Neural crest cell (in vitro differentiated cells): ENCODE measurements at places on chromosomes 3 and 15. TPM values are rescaled to one million over a fixed set of nuclear protein-coding genes. Genes with fewer than 3 reads are reported as not detected.

DNA sequence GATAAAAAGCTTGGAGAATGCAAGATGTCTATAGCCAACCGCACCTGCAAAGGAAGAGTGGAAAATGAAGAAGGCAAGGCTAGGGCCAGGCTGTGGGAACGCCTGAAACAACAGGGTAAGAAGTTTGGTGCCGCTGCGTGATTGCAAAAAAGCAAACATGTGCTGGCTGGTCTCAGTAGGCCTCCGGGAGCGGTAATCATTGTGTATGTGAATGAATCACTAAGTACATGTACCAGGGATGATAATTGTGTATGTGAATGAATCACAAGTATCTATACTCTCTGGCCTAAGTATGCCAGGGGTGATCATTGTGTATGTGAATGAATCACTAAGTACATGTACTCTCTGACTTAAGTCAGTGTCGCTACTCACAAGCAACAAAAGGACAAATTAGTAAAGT, 40.3 kb upstream of the PARL start:
- DNase-seq = no peak

GRCh38 chr3:117226932-117227331, 517.4 kb downstream of the TUSC7 start:
- DNase-seq = no peak

GRCh38 chr15:79540551-79540950, 108.4 kb downstream of the MINAR1 start:
- no peak for DNase-seq

- DNase-seq = no peak
Measured at GRCh38 chr3:77967621-77968020, 927.7 kb downstream of the ROBO2 start.

Gene TF
- 0.98 and 1.6 TPM in 2 replicates for total RNA-seq

GRCh38 chr3:190172751-190173150, 52.1 kb upstream of the P3H2 start:
- no peak for DNase-seq

DNA sequence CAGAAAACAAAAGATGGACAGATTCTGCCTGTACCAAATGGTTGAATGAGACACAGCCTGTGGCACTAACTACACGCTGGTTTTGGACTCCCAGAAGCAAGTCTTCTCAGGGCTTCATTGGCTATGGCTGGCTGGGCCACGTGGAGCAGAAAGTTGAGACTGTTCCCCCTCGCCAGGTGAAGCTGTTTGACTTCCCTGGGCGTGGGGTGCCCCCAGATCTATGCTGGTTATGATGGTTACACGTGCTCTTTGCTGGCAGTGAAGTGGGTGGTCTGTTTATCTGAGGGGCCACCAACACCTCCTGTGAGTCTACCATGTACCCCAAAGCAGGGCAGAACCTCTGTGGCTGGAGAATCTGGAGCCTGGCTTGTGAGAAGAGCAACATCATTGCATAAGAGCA, 60.3 kb upstream of the EPHA6 start:
- no peak for DNase-seq

- no peak for DNase-seq
Measured at GRCh38 chr15:70703096-70703878, 60.1 kb downstream of the UACA start.

- no peak for DNase-seq
Measured at GRCh38 chr15:81060907-81061306, 60.2 kb downstream of the TLNRD1 start.

- DNase-seq = no peak
Measured at GRCh38 chr15:72503147-72503546, 29.0 kb downstream of the ARIH1 start.

DNA sequence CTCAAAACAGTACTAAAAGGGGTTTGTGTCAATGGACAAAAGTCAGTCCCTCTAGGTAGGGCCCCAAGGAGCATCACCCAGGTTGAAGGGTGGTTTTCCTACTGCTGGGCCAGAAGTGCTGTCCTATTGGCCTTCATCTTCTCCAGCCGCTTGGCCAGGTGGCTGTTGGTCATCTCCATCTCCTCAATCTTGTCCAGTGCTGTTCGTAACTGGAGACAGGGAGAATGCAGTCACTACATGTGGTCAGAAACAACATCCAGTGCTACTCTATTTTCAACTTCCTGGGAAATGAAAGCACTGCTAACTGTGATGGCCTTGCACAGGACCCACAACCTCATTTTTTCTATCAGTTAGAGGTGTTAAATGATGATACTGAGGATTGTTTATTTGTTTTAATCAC, 60.4 kb downstream of the MLH1 start:
- no peak for DNase-seq

- DNase-seq = no peak
Measured at GRCh38 chr3:132773071-132773619, 50.9 kb upstream of the NPHP3 start.

Gene UBAP1L
- total RNA-seq = 3.6 and 4.5 TPM in 2 replicates

DNA sequence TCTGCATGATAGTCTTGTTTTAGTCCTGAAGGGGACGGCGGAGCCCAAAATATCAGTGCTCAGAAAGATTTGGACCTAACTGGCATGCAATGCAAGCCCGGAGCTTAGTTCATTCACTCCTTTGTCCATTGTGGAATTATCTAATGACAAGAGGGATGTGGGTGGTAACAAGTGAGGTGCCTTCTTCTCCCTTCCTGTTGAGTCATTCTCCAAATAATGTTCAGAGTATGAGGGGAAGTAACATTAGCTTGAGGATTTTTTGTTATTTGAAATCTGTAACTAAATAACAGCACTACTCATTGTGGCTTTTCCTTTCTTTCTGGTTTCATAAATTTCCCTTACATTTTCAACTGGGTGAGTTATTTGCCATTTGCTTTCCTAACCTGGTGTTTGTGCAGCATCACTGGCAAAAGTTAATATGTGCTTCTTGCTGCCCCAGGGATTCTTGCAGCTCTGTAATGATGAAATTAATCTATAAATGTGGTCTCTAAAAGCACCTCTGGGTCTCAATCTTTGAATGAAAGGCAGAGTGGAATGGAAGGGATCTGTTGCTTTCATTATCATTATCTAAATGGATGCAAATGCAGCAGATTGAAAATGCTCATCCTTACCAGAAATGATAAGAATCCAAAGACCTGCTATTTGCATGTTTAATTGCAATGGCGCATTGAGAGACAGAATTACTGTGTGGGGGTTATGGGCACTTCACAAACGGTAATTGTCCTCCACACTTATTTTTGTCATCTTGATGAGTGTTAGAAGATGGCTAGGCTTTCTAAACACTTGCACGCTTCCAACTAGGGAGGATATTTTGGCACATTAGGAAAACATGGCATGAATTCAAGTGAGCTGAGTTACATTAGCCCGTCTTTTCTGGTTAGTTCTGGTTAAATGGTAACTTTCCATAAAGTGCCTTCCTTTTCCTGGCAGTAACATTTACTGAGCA, 89.9 kb upstream of the MITF start:
- no peak for DNase-seq

DNA sequence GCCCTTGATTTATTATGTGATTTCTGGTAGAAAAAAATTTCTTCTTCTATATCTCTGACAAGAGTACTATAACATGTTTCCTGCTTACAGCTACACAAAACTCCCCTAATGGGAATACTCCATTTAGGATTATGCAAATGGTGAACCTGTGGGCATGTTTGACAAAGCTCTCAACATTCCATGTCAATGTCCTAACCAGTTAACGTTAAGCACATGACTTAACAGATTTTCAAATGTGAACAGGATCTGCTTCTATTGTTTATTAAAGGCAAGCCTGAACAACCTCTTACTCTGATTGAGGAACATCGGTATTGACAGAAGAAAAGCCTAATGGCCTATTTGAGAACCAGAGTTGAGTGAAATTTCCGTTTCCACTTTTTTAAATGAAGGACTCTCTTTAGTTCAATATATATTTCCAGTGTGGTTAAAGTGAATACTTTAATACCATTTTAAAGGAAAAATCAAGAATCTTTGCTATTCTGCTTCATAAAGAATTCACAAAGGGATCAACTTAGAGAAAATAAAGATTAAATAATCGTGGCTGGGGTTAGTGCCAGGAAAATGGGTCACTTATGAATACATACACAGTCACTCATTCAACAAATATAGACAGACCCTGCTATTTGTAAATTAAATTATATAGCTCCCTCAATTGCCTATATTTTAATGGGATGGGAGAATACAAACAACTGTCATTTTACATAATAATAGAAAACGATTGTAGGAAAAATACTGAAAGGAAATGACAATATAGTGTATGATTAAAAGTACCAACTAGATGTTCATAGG, 300.3 kb upstream of the CBLB start:
- no peak for DNase-seq

DNA sequence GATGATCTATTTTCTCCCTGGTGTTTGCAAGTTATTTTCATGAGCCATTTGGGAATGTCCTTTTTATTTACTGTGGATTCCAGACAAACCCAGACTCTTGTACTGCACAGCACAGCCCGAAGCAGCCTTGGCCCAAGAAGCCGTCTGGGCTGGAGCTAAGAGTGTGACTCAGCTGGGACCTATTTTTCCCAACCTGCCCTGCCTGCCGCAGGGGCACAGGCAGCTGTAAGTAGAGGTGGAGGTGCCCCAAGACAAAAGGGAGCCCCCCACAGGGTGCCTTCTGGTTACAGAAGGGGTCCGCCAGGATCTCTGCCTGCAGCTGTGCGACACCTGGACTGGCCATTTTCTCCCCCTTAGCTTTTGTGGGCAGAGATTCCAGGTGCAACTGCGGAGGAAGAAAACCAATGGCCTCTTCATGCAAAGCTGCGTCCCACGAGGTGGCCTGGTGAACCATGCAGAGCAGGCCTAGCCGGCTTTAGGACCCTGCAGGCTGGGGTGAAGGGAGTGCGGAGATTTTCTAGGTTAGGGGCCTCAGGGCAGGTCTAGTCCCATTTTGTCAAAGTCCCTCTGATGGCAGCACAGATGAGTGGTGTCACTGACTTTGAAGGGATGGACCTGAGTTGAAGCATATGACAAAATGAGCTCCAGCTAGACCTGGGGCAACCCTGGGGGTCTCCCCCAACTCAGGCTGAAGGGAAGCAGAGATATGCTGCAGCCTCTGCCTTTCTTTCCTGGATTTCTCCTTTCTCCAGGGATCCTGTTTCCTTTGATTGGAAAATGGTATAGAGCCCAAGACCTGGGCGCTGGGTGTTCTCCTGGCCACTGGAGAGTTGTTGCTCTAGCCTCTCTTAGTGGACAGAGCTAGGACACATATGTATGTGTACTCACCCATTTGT, 131.2 kb downstream of the KLF13 start:
- no peak for DNase-seq

GRCh38 chr3:71067977-71068654, 515.4 kb downstream of the FOXP1 start:
- DNase-seq = no peak

Gene GATA2
- 0.30 and 0.52 TPM in 2 replicates for total RNA-seq

- DNase-seq = no peak
Measured at GRCh38 chr15:99268431-99268830, 17.1 kb downstream of the LRRC28 start.

DNA sequence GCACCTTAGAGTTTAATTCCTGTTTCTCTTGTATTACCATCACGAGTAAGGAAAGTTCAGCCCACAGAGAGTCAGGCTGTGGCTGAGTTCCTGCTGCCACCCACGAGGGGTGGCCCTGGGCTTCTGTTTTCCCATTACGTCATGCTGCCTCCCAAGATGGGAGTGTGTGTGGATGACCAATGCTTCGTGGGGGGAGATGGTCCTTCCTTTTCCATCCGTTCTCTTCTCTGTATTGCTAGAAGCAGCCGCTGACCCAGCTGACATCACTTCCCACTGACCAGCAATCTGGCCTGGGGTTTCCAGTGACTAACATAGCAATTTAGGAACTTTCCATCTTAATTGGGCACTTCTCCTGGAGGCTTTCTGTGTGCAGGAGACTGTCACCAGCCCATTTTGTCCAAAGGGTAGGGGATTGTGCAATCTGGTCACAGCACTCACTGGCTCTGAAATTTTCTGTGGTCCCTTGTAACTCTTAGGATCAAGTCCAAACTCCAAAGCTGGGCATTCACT, 9.3 kb downstream of the IRAK2 start:
- DNase-seq = no peak

Gene SPESP1
- total RNA-seq = not detected in 2 replicates

Gene CHDH
- total RNA-seq = 3.0 and 4.3 TPM in 2 replicates

DNA sequence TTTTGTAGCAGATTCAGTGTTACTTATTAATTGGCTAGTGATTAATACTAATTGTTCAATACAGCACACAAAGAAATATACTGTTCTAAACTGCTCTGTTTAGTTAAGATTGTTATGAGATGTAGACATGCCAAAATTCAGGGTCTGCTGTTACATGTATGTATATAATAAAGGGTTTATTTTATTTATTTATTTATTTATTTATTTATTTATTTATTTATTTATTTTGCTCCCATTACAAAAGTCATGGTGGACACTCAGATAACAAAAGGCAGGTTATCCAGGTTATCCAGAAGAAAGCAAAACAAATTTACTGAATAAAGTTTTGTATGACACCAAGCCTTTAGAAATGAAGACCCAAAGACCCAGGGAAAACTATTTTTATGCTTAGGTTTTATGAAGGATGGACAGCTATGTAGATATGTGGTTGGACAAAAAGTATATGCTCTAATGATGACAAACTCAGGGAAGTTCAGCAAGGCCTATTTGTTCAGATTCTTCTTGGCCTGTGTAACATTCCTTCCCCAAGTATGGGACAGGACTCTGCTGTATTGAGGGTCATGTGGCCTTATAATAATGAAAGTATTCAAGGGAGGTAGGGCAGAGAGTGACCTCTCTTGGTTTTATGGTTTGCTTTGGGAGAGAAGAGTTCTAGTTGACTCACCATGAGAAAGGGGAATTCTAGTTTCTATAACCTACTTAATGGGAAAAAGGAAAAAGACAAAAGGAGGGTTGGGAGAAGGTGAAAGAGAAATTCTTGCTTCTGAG, 1056.8 kb downstream of the ROBO2 start:
- no peak for DNase-seq

- no peak for DNase-seq
Measured at GRCh38 chr3:46406788-46407611, at the start of the genes CCR5AS and CCRL2. TSS of gene CCR5AS (minus strand) at chr3:46407066. TSS of gene CCRL2 (plus strand) at chr3:46407259. CDS start at chr3:46408080, 821 bp downstream.

Gene RHOV
- 0.80 and 1.0 TPM in 2 replicates for total RNA-seq

DNA sequence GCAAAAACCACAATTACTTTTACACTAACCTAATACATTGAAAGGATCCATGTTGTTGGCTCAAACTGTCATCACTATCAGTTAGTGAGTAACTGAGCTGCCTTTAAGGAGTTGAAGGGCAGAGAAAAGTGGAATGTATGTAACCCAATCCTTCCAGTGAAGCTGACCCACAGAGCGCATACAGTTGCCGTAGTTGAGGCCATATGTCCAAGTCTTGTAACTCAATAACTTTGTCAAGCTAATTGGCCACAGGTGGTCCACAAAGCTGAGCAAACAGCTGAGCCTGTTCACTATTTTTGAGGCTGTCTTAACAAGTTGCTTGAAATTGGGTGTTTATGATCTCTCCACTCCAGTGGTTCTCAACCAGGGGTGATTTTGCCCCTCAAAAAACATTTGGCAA, 169.0 kb upstream of the SLC24A5 start:
- DNase-seq = no peak

DNA sequence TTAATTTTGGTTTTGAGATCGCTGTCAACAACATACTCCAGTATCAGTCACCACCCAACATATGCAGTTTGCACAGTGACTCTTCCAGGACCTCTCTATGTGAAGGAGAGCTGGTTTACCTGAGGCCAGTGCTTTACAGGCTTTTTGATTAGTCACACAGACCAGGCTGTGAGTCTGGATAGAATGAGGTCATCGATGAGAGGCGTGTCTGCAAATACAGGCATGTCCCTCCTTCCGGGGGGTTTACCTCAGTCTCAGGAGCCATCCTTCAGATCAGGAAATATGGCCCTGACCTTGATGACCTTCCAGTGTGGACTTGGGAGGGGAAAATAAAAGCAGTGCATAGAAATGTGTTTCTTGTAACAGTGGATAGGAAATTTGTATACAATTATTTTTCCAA, 46.9 kb downstream of the KBTBD12 start:
- no peak for DNase-seq

GRCh38 chr3:136802481-136802996, 16.4 kb upstream of the SLC35G2 start:
- peak; percentile 16 for DNase-seq

Gene NEK10
- total RNA-seq = 1.6 and 2.7 TPM in 2 replicates

Gene LMLN
- total RNA-seq = 9.6 and 10.1 TPM in 2 replicates
